Activated CD4-positive, alpha-beta T cell treated with anti-CD3 and anti-CD28 coated beads for 36 hours (primary cell): ENCODE measurements at places on chromosomes 2 and 18.

- DNase-seq: no peak
Measured at GRCh38 chr2:8643996-8644356, 37.9 kb upstream of the ID2 start.

GRCh38 chr2:73516033-73516432 is 126.2 kb downstream of the NAT8 start:
- no peak for DNase-seq

GRCh38 chr2:239499726-239500573 is 99.1 kb upstream of the HDAC4 start:
- no peak for DNase-seq

GRCh38 chr2:77149565-77149964 is 372.6 kb downstream of the LRRTM4 start:
- no peak for DNase-seq

DNA sequence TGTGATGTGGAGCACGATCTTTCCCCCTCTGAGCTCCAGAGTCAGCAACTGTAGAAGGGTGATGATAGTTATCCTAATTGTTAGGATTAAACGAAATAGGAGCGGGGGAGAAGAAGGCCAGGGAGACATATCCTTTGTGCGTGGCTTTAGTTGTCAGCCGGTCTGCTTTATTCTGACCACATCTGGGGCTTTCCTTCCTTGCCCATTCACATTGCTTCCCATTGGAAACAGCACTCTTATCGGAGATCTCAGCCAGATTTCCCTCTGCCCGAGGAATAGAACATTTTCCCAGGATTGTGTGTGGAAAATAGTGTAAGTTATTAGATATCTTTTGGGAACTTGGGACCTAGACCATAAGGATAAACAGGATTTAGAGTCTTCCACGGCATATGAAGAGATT is 1.5 kb downstream of the RALB start:
- no peak for DNase-seq
